GM04503 (cell line): ENCODE measurements at places on chromosomes 11 and 22.

DNA sequence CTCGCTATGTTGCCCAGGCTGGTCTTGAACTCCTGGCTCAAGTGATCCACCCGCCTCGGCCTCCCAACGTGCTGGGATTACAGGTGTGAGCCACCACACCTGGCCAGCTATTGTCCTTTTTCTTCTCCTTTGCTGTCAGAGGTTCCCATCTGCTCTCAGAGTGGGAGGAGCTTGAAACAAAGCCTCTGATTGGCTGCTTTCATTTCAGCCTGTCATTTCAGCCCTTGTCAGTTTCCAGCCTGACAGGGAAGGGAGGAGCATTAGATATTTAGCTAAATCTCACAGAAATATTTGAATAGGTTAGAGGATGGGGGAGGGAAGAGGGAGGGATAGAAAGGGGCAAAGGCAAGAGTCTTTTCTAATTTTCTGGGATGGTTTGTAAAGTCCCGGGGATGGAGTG lies 8.7 kb downstream of the SLC22A6 start:
- no peak for DNase-seq

DNA sequence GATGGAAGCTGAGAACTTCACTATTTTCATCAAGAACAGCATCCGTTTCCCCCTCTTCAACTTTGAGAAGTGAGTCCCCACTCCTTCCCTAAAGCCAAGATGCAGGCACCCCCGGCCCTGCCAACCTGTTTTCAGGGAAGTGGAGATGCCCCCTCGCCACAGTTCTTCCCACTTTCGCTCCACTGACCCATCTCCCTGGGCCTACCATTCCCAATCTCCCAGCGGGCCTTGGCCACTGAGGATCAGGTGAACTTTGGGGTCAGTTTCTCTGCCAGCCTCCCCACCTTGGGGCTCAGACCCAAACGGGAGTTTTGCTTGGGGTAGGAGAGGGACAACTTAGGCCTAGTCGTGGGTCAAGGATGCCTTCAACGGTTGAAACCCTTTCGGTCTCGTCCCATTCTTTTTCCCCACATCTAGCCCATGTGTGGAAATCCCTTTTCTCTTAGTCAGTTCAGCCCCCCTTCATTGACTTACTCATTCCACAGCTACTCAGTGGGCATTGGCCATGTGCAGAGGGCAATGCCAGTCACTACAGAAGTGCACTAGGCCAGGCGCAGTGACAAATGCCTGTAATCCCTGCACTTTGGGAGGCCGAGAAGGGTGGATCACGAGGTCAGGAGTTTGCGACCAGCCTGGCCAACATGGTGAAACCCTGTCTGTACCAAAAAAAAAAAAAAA lies 10.6 kb downstream of the P2RX3 start:
- DNase-seq, result no peak

DNA sequence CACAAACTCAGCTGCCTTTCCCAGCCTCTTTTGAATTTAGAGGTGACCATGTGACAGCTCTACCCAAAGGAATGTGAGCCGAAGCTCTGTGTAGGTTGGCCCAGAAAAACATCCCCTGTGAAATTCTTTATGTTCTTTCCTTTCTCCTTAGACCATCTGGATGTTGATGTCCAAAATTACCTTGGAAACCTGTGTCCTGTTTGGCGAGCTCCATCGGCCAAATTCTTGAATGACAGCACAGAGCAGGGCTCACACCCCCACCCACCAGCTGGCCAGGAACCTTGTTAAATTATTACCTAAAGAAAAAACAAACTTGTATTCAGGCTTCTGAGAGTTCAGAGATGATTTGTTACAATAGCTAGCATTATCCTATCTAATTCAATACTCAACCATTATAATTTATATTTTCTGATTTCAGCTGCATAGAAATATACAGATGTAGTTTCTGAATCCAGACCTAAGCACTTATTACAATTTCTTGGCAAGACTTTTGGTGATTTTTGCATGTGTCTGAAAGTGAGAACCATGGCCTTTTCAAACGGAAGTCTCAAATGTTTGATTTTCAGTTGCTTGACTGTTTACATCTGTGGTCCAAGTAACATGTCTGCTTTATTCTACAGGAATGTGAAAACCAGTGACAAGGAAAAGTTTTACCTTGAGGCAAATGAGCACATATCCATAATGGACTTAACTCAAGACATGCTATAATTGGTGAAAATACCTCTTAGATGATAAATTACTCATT lies 554.2 kb downstream of the NTM start:
- DNase-seq, result no peak

DNA sequence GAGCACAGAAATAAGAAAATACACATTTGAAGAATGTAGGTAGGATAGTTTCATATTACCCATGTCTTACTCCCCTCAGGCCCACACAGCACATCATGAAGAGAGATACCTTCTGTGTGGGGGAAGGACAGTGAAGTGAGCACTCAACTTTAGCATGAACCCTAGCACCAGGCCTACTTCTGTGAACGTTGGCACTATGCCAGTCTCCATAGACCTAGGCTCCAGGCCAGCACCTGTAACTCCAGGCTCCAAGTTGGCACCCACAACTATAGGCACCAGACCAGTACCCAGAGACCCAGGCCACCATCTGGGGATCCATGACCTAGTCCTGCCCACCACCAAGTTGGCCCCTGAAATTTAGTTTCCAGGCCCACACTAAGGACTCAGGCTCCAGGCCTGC lies 410.9 kb downstream of the INSC start:
- no peak for DNase-seq

DNA sequence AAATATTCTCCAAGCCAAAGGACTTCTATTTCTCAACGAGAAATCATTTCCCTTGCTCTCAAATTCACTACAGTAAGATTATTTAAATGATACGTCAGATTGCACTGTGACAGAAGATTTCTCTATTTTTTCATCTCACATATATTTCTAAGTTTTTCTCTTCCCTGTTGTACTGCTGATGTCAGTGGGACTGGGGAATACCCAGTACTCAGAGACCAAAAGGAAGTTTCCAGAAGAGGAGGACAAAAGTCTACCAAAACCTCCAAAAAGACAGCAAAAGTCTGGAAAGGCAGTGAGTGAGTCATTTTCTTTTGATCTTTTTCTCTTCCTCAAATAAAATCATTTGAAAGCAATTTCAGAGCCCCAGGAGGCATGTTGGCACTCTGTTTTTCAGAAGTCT lies 149.8 kb upstream of the PITPNB start:
- DNase-seq, result no peak

GRCh38 chr22:23231471-23232093 lies 51.3 kb downstream of the BCR start:
- no peak for DNase-seq

- DNase-seq, result no peak
Observed at GRCh38 chr11:79232346-79232745, 208.5 kb downstream of the TENM4 start.

GRCh38 chr11:115990004-115990447 lies 485.8 kb upstream of the CADM1 start:
- DNase-seq, result no peak

GRCh38 chr11:122851366-122851966 lies 13.2 kb downstream of the CRTAM start:
- no peak for DNase-seq

- no peak for DNase-seq
Observed at GRCh38 chr22:22547692-22548300, 11.3 kb downstream of the PRAME start.

DNA sequence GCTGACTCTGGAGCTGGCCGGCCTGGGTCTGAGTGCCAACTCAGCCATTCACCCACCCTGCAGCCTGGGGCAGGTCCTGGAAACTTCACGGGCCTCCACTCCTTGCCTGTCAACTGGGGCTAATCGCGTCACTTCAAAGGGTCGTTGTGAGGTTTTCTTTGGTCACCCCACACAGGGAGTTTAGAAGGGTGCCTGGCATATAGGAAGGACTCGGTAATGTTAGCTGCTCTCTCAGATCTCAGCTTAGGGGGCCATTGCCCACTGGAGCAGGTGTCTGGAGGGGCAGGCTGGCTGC lies 7.3 kb downstream of the INCENP start:
- no peak for DNase-seq

GRCh38 chr11:128867277-128867676 lies at the start of gene KCNJ1:
Gene KCNJ1 (minus strand): TSS chr11:128867296. CDS start chr11:128840243, 27,053 bp downstream.
- no peak for DNase-seq

DNA sequence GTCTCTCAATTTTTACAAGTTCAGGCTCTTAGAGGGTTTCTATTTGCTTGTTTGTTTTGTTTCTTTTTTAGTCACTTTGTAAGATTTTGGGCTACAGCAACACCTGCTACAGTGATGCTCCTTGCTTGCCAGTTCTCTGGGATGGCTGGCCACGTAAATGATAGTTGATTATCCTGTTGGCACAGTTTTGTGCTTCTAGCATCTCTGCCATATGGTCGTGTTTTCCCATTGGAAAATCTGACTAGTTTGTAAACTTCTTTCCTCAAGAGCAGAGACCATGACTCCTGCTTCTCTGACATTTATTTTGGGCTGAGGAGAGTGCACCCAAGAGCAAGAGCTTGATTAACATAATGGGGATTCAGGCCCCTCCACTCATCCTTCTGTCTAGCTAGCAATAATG lies 1621.6 kb upstream of the RAG2 start:
- no peak for DNase-seq

- DNase-seq, result no peak
Observed at GRCh38 chr11:59756558-59756840, 1.3 kb downstream of the STX3 start.

DNA sequence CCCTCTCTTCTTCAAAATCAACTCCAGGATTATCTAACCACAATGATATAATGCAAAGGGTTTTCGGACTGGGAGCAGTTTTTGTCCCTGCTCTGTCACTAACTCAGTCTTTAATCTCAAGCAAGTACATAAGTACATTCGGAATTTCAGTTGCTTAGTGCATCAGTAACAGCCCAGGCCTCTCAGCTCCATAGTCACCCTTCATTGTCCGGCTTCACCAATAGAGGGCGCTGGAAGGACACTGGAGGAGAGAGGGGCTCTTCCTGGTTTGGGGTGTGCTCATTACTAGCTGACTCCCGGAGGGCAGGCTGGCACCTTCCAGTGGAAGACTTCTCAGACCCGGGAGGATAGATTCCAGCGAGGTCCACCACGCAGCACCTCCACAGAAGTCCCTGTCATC lies 90.4 kb upstream of the PDGFD start:
- DNase-seq, result no peak

GRCh38 chr22:31085928-31086327 lies 4.8 kb downstream of the SMTN start:
- DNase-seq, result no peak

DNA sequence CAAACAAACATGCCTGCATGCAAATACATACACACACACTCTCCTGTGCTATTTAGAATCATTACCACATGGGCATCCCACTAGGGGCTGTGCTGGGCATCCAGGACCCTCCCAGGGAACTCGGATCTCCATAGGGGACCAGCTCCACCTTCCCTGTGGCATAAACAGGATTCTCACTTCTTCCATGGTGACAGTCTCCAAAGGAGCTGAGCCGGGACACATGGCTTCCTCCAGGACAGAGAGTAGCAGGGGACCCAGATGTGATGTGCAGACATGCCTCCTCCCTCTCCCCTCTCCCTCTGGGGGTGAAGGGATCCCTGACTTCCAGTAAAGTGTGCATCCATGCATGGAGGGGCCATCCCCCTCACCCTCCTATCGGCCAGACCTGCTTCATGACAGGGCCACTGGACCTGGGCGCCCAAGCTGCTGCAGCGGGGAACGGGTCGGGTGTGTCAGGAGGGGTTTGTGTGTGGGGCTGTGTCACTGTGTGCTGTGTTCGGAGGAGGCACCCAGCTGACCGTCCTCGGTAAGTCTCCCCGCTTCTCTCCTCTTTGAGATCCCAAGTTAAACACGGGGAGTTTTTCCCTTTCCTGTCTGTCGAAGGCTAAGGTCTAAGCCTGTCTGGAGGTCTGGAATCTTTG lies 33.4 kb downstream of the IGLL5 start:
- DNase-seq, result no peak

DNA sequence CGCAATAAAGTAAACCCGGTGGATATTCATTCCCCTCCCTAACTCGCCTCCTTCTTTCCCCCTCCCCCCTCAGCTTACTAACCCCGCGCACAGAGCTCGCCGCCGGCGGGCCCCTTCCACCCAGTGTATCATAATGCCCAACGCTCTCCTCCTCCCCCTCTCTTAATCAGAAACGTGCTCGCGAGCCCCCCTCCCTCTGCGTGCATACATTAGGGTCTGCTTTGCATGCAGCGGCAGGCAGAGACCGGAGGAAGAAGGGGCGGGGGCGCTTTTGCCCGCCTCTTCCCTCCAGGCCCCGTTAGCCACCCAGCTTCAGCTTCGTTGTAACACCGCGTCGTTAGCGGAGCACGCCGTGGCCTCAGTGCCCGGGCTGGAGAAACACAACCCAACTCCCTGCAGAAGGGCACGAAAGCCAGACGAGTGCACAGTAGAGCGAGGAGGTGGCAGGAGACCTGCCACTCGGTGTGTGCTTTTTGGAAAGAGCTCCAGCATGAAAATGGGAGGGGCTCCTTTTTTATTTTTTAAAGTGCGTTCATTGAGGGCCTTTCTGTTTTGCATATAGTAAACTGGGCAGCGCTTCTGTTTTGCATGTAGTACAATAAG lies 901 bp upstream of the KMT2A start:
- no peak for DNase-seq

GRCh38 chr11:130699561-130699960 lies 216.7 kb downstream of the SNX19 start:
- DNase-seq, result no peak

- DNase-seq, result no peak
Observed at GRCh38 chr11:132631989-132632388, 900.3 kb downstream of the OPCML start.

GRCh38 chr11:46849631-46850030 lies 3.6 kb upstream of the CKAP5 start:
- DNase-seq, result no peak

DNA sequence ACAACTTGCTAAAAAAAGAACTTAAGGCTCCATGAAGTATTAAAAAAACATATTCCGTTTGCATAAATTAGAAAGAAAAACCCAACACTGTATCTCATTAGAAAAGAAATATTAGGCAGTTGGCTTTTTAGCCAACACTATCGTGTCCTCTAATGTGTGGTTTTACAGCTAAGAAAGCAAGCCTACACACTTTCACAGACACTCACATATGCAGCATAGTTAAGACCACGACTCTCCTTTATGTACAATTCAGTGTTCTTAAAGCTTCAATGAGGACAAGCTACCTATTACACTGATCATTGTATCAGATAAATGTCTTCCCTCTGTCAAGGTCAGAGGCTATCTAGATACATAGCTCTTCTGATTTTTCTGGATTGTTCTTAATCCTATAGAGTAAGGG lies 80.1 kb downstream of the PICALM start:
- no peak for DNase-seq

GRCh38 chr22:16594026-16594425 lies 1.4 kb upstream of the CCT8L2 start:
- DNase-seq, result no peak
